Stomach (tissue), 19 donors: ENCODE measurements at places on chromosomes 7 and 10. TPM values are rescaled to one million over a fixed set of nuclear protein-coding genes. Genes with fewer than 3 reads are reported as not detected.

The LEP gene
- not detected for total RNA-seq

The SH2B2 gene
- 5.8 TPM for total RNA-seq

The TUBB8 gene
- not detected for total RNA-seq

The HECTD2 gene
- 32.5 TPM for total RNA-seq

The ALOX5 gene
- 39.6 TPM for total RNA-seq

The VKORC1L1 gene
- total RNA-seq = 22.2 TPM

The ANKRD22 gene
- 63.9 TPM for total RNA-seq

The FAM24A gene
- total RNA-seq = not detected
